ENCODE measurements at places on chromosomes 11 and 22. TPM values are rescaled to one million over a fixed set of nuclear protein-coding genes. Genes with fewer than 3 reads are reported as not detected.
A peak's percentile ranks its signal among the peaks of the same experiment; 100 is the strongest.

DNA sequence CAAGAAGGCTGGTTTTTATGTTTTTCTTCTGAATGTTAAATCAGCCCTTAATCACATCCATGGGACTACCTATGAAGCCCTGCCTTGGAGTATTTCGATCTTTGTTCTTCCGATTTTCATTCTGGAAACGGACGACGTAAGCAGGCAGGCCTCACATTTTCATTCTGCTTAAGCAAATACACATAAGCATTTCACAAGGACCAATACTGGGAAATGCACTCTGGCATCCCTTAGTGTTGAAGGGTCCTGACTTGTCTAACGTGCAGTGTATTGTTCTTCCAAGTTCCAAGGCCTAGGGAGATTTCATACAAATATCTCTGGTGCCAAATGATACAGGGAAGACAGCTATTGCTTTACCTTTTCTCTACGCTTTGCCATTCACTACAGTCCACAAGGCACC lies 143.8 kb downstream of the LARGE1 start:
- no peak for DNase-seq

The OR10W1 gene
- polyA plus RNA-seq: not detected

- DNase-seq: no peak
Measured at GRCh38 chr11:68302256-68302655, 10.1 kb upstream of the LRP5 start.

The TMA7B gene
- not detected for polyA plus RNA-seq

DNA sequence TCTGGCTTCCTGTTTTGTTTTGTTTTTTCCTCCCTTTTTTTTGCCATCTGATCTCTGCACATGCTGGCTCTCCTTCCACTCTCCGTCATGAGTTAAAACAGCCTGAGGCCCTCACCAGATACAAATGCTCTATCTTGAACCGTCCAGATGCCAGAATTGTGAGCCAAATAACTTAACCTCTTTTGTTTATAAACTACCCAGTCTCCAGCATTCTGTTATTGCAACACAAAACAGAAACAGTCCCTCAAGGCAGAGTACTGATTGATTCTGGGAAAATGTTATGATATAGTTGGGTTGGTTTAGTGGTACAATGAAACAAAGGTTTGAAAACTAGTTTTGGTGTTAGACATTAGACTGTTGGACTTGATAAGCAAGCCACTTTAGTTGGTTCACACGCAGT lies 1390.0 kb upstream of the RAG2 start:
- DNase-seq: peak; percentile 17

DNA sequence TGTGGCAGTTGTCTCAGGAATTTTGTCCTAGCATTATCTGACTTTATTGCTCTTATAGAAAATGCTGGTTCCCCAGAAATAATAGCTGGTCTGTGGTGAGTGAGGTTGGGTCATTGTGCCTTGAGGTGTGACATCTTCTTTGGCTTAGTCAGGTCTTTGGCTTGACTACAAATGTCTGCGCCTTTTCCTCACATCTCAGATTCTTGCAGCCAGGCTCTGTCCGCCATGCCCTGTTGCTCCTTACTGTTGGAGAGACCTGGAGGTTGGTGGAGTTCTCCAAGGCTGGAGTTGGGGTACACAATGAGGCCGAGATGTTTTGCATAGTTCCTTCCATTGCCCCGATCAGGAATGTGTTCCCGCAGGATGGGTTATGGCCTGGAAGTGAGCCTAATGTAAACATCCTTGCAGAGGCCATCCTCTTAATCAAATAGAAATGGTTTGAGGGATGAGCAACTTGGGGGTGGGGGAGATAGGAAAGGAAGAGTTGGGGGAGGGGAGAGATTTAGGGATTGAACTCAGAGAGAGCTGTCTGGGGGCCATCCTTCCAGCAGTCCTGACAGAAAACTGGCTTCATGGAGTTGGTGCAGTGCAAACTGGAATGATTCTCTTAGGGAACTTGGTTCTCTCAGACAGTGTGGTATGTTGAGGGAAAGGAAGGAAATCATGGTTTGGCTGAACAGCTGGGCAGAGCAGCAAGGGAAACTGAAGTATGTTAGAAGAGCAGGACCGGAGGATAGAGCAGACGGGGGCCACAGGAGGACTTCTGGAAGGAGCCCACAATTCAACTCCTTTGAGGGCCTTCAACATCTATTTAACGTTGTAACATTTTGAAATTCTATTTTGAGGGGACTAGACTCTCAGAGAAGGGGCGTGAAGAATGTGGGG lies 49.9 kb downstream of the ZBTB16 start:
- DNase-seq: no peak

The LMNTD2 gene
- polyA plus RNA-seq: 2.5 TPM

DNA sequence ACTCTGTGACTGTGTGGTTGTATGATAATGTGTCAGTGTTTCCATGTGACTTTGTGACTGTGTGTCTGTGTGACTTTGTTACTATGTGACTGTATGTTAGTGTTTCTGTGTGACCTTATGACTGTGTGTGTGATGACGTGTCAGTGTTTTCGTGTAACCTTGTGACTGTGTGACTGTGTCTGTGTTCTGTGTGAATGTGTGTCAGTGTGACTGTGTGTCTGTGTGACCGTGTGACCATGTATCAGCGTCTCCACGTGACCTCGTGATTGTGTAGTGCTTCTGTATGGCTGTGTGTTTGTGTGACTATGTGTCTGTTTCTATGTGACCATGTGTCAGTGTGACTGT lies 9.5 kb upstream of the PKNOX2 start:
- DNase-seq: no peak

DNA sequence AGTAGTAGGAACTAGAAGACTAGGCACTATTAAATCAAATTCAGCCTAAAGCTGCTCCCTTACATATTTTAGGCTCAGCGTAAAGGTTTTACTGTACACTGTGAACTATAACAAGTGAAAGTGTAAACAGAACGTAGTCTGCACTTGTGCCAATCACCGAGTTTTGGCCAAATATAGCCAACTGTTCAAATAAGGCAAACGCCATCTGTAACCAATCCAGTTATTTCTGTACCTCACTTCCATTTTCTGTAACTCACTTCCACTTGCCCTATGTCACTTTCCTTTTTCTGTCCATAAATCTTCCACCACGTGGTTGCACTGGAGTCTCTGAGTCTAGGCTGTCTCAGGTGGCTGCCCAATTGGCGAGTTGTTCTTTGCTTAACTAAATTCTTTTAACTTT lies 2132.2 kb downstream of the LRRC4C start:
- DNase-seq: no peak

- DNase-seq: no peak
Measured at GRCh38 chr22:47698906-47699305, 936.5 kb downstream of the TBC1D22A start.

The SCGB2A2 gene
- polyA plus RNA-seq: not detected

GRCh38 chr11:117649296-117650055 lies 147.5 kb downstream of the DSCAML1 start:
- DNase-seq: no peak

The PNPLA5 gene
- polyA plus RNA-seq: 0.13 TPM

- no peak for DNase-seq
Measured at GRCh38 chr22:19604711-19605268, 80.6 kb upstream of the CLDN5 start.

The THRSP gene
- not detected for polyA plus RNA-seq

GRCh38 chr11:66593650-66594049 lies 665 bp downstream of the CCS start:
- no peak for DNase-seq

GRCh38 chr22:32646476-32646875 lies 155.0 kb upstream of the TIMP3 start:
- no peak for DNase-seq

- no peak for DNase-seq
Measured at GRCh38 chr11:68052137-68052873, 13.5 kb downstream of the TCIRG1 start.

DNA sequence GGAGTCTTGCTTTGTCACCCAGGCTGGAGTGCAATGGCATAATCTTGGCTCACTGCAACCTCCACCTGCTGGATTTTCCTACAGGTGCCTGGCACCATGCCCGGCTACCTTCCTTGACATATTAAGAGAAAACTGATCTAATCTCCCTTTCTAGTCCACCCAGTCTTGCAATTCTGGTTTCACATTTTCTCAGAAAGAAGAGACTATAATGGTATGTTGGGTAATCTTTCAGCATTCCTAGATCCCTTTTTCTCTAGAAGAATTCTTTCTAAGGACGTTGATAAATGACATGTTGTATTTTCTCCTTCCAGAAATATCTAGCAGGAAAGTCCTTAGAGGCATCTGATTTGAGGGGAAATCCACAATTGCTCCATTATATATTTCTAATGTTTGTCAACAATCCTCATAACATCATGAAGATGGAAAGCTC lies 10.4 kb upstream of the HSPA8 start:
- DNase-seq: no peak

The CD6 gene
- polyA plus RNA-seq: not detected

DNA sequence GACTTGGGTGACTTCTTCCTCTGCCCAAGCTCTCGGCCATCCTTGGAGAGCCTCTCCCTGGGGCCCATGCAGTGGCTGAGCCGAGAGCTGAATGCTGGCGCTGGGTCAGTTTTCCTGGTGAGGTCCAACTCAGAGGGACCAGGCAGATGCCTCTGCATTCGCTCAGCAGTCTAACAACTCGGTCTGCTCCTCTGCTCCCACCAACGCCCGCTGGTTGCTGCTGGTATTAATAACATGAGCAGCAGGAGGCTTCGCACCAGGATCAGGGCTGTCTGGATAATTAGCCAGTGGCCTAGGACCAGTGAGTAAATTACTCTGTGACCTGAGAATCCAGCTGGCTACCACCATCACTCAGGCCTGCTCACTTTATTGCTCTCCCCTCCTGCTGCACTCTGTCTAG lies 77.7 kb upstream of the FAM181B start:
- DNase-seq: no peak

DNA sequence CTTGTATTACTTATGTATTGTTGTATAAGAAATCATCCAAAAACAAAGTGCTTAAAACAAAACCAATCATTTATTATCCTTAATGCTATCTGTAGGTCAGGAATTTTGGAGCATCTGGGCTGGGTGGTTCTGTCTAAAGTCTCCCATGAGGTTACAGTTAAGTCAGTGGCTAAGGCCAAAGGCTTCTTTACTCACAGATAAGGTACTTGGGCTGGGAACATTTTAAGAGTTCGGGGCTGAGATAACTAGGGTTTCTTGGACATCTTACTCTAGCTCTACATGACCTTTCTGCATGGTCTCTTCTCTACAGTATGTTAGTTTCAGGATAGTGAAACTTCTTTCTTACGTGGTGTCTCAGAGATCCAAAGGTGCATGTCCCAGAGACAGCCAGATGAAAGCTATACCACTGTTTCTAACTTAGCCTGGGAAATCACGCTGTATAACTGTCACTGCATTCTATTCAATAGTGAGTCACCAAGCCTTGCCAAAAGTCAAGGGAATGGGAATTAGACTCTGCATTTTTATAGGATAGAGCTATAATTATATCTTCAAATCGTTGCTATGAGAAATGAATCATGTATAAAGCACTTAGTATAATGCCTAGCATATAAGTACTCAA lies 29.6 kb downstream of the SOX6 start:
- DNase-seq: peak; percentile 78

DNA sequence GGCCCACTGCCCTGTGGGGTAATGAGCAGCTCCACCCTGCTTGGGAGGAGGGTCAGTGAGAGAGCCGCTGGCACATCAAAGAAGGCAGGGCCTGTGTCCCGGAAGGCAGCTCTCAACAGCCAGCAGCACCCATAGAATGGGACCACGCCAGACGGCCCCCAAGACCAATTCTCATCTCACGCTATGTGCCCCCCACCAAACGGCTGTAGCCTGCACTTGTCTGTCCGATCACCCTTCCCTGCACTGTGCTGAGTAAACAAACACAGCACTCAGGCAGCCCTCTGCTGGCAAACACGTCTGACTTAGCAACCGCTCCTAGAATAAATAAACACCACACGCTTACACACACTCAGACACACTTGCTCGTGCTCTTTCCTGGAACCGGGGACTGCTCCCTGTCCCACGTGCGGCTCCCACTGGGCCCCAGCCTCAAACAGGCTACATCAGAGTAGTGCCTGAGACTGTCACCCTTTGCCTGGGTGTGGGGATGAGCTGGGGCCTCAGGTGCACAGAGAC lies 53.2 kb upstream of the CDON start:
- peak; percentile 95 for DNase-seq

GRCh38 chr11:44282620-44283019 lies 27.3 kb downstream of the ALX4 start:
- no peak for DNase-seq

- DNase-seq: peak; percentile 48
Measured at GRCh38 chr11:45169310-45170072, 23.1 kb downstream of the PRDM11 start.

The OR9Q1 gene
- polyA plus RNA-seq: not detected

GRCh38 chr22:41664490-41664889 lies 24.2 kb downstream of the SNU13 start:
- no peak for DNase-seq

DNA sequence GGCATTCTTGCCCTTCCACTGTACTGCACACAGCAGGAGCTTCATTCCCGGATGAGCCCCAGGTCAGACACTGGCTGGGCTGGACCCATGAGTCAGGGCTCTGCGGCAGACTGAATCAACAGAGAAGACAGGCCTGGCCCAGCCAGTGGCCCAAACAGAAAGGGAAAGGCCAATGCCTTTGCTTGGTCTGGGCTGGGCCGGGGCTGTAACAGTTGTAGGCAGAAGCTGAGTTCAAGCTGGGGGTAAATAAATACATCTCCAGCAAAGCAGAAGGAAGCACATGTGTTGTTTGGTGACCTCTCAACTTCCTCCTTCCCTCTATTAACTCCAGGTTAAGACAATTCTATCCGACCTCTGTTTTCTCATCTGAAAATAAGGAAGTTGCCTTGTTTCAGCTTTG lies 1.8 kb upstream of the SMIM35 start:
- DNase-seq: no peak

GRCh38 chr11:72953637-72954036 lies 139.4 kb downstream of the ATG16L2 start:
- no peak for DNase-seq

The FAM83F gene
- not detected for polyA plus RNA-seq
